ENCODE measurements at places on chromosomes 5 and 9.

GRCh38 chr9:125374443-125375309 is 113.0 kb downstream of the GAPVD1 start:
- peak; percentile 68 for DNase-seq

- DNase-seq: no peak
Measured at GRCh38 chr9:93007529-93008058, 50.9 kb upstream of the SUSD3 start.

- DNase-seq: no peak
Measured at GRCh38 chr9:121924700-121925099, 168.4 kb downstream of the TTLL11 start.

DNA sequence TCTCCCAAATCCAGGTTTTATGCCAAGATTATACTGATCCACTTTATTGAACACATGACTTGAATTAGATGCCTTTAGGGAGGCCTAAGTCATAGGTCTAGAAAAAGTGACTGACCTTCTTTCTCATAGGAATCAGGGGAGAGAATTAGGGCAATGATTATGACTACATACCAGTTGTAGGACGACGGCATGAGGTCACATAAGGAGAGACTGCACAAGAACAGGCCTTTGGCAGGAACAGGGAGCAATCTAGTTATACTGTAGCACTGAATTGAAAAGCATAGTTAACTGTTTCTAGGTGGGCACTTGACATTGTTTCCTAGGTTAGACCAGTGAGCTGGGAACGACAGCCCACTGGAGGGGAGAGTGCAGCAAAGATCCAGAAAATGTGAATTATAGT is 22.7 kb downstream of the CREBRF start:
- no peak for DNase-seq

- DNase-seq: peak; percentile 29
Measured at GRCh38 chr5:126000507-126000906, 422.7 kb upstream of the GRAMD2B start.

GRCh38 chr5:168327019-168327421 is 35.6 kb downstream of the WWC1 start:
- no peak for DNase-seq

GRCh38 chr5:93874491-93874890 is 133.1 kb upstream of the POU5F2 start:
- DNase-seq: no peak

- no peak for DNase-seq
Measured at GRCh38 chr5:33346534-33346933, 94.2 kb upstream of the TARS1 start.

- DNase-seq: no peak
Measured at GRCh38 chr9:136729144-136729543, 13.6 kb downstream of the LCN10 start.

DNA sequence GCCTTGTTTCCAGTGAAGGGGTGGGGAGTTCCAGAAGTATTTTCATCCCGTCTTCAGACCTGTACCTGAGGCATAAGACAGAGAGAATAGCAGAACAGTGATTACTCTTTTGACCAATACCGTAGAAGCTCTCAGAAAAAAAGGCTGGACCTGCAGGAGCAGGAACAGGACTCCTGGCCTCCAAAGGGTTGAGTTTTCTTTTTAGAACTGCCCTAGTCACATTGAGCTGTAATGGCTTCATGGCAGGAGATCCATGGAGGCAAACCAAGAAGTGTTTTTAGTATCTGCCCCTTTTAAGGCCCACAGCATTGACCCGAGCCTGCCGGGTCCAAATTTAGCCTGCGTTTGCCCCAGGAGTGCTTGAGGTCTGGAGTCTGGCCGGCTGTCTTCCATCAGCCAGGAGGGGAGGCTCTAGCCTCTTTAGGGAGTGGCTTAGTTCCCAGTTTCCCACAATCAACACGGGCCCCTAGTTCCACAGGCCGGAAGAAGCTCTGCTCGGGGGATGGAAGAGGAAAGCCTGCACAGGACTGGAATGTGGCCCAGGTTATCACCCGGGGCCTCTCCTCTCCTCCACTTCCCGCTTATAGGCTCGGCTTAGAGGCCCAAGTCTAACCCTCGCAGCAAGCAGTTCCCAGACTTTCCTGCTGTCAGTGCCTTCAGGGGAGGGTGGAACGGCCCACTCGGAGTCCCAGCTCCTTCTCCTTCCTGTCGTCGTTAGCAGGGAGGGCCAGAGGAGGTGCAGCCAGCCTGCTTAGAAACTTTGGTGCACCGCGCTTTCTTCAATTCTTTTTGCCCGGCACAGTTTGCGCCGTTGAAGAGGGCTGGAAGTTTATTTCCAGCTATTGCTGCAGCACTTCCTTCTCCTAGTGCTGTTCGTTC is 80.7 kb downstream of the C9orf152 start:
- no peak for DNase-seq

DNA sequence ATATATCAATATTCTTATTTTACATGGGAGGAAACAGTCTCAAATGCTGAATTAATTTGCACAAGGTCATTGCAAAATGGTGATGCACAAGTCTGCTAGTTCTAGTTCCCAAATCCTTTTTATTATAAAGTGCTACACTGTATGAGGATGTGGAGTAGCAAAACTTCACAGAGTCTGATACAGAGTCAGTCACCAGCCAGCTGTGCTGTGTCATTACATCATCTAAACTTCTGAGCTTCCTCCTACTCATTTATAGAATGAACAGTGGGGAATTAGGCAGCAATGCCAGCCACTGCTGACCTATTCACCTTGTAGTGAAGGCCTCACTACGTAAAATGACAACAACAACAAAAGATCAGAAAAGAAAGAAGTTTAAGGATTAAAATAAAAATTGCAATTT is 357.8 kb downstream of the TMEM167A start:
- DNase-seq: no peak

- DNase-seq: no peak
Measured at GRCh38 chr5:77064040-77064439, 23.0 kb downstream of the ZBED3 start.

Measured in NCI-H1092 (cell line).